CD4-positive, alpha-beta T cell treated with Interleukin-10 for 1 hour (primary cell): ENCODE measurements at places on chromosomes 5 and 9.

GRCh38 chr5:17219469-17219868, 2.0 kb downstream of the BASP1 start:
- no peak for DNase-seq

- no peak for DNase-seq
Measured at GRCh38 chr9:114375386-114376175, 12.2 kb downstream of the AKNA start.

GRCh38 chr9:100377015-100377414, 24.3 kb upstream of the TEX10 start:
- DNase-seq: no peak

- DNase-seq: no peak
Measured at GRCh38 chr9:32738501-32739172, 44.7 kb upstream of the TMEM215 start.

- no peak for DNase-seq
Measured at GRCh38 chr5:133113331-133114061, 61.7 kb downstream of the HSPA4 start.

DNA sequence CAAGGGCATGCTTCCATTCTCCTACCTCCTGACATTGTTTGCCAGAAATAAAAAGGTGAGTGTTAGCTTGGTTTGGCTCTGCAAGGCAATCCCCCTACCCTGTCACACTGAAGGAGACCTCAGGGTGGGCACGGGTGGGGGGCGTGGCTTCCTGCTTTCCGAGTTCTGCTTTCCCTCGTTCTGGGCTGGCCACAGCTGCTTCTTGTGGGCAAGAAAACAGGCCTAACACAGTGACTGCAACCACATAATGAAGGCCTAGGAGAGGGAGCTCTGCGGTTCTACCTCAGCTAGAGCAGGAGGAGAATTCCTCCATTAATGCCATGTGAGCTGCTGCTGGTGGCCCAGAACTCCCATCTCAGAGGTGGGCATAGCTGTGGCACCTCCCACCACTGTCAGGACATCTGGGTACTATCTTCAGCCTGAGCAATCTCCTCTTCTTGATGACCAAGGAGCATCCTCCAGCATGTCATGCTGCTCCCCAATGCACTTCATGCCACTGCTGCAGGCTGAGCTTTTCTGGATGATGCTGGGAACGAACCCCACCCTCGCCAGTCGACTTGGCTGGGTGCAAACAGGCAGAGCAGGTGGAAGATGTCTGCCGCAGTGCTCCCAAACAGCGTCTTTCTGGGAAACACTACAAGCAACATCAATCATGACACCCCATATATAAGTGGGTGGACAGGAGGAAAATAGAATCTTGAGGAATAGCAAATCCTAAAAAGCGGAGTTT, 139.5 kb upstream of the RAPGEF1 start:
- no peak for DNase-seq

DNA sequence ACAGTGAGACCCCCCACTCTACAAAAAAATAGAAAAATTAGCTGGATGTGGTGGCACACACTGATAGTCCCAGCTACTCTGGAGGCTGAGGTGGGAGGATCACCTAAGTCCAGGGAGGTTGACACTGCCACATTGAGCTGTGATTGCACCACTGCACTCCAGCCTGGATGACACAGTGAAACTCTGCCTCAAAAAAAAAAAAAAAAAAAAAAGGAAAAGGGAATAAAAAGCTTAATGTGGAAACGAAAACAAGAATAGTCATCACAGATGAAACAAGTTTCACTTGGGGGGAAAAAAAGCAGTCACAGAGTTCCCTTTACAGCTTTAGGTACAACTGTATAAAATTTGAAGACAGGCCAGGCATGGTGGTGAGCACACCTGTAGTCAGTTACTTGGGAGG, 84.2 kb downstream of the FNBP1 start:
- DNase-seq: no peak

DNA sequence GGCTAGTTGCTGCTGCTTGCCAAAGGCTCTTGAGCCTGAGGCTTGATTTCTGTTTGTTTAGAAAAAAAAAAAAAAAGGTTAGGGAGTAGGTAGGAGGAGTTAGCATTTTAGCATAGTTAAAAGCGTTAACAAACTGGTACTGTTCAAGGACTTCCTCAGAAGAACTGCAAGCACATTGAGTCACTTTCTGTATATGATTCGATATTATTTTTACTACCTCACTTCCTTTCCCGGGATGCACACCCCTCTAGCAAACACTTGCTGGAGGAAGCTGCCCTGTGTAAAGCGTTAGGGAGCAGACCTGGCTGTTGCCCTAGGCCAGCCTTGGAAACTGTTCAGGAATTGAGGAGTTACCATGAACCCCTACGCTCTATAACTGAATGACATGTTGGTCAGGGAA, 15.7 kb upstream of the CEP120 start:
- DNase-seq: no peak

DNA sequence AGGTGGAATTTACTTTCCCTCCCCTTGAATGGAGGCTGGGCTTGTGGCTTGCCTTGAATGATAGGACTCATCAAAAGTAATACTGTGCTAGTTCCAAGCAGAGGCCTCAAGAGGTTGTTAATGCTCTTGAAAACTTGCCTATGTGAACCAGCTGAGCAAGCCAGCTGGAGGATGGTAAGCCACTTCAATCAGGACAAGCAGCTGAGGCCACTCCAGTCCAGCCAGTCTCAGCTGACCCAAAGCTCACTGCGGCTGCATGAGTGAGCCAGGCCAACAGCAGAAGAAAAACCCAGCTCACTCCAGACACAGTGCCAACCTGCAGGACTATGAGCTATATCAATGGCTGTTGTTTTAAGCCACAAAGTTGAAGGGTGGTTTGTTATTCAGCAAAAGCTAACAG, 182.8 kb downstream of the MCTP1 start:
- no peak for DNase-seq

DNA sequence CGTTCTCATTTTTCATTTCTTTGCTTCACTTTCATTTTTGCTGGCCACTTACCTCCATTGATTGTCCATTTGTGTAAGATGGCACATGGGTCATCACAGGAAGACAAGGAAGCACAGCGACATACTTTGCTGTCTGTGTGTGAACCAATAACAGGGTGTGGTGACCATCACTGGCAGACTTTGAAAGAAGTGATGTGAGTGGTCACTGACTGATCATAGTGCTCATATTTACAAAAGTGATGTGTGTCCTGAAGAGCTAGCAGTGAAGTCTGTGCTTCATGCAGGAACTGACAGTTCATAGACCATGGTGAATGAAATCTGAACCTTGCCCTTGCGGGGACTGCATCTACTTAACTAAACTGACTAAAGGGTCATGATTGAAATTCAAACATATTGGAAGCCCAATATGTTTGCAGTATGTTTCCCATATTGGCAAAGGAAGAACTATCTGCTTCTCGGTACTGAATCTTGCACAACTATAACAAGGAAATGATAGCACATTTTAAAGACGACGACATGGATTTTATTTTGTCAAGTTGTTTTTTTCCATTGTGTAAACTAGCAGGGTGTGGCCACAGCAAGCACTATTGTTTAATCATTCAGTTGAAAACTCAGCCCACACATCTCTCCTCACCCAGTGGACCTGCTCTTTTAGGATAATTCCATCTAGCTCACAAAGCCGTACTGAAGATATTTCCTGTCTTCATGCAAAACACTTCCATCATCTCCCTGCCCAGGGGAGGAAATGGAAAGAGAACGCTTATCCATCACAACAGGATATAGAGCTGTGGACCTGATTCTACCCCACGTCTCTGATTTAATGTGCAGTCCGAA, 232.0 kb upstream of the ANKRD55 start:
- no peak for DNase-seq

- DNase-seq: peak; percentile 64
Measured at GRCh38 chr9:20624201-20625002, 2.1 kb upstream of the MLLT3 start.

GRCh38 chr9:70080481-70081119, 37.0 kb downstream of the MAMDC2 start:
- no peak for DNase-seq

GRCh38 chr9:5231212-5231611, at the start of gene INSL4:
Gene INSL4, plus strand, starts transcription at chr9:5231419. Its CDS starts 105 bp downstream, at chr9:5231524.
- no peak for DNase-seq

GRCh38 chr9:98810102-98810842, 2.8 kb downstream of the GALNT12 start:
- DNase-seq: no peak

- DNase-seq: no peak
Measured at GRCh38 chr9:93896093-93896492, 59.1 kb downstream of the BARX1 start.

DNA sequence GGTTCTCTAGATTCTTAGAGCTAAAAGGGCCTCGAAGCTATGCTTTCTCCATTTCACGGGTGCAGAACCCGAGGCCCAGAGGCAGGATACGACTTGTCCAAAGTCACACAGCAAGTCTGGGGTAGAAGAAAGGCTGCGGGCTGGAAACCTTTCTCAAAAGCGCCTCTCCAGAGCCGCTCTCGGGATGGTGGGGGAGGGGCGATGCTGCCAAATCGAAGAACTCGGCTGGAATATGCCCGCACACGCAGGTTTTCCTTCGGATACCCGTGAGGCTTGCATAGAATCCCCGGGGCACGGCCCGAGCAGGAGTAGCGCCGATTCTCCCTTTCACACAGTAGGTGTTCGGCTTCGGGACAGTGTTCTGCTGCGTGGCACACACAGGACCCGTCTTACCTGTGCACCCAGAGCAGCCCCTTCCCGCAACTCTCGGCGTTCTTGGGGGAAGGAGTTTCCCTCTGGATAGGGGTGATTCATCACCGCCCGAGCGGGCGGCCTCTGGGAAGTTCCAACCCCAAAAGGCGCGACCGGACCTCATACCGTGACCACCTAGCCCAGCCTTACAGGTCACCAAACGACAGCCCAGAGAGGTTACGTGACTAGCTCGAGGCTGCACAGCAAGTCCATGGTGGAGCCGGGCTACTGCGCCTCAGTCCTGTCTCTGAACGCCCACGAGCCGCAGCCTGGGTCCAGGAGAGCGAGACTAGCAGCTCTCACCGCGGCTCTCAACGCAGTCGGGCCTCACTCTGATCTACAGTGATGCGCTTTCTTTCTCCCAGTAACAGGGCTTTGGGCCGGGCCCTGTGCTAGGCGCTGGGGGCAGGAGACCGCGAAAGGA, 4.1 kb downstream of the PAX5 start:
- DNase-seq: no peak

GRCh38 chr5:151006704-151007334, 13.6 kb upstream of the GPX3 start:
- DNase-seq: no peak

DNA sequence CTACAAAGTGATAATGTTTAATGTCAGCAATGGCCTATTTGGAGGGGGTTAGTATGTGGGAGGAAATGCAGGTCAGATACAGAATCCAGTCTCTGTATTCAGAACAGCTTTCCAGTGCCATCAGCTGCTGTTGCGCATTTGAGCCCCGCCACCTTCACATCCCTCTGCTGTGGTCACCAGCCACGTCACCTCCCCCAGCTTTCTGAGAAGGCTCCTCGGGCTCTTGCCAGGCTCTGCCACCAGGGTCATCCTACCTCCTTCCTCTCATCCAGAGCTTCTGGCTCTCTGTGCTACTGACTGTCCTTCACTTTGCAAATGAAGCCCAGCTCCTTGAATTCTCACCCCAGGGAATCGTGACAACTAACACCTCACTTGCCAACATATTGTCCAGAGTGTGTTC, 138.8 kb downstream of the PIK3R1 start:
- no peak for DNase-seq

DNA sequence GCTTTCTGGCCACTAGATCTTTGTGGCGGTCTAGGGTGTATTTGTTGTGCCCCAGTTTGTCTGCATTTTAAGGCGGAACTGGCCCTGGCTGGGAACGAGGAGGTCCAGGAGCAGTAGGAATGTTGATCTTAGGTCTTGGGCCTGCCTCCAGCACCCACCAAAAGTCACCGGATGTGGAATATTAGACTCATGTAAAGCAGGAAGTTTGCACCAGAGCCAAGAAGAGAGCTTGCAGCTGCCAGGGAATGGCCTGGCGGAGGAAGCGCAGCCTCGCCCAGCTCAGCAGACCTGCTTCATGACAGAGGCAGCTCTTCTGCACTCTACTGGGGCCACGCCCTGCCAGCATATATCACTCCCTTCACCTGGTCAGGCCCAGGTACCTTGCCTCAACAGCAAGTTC, 3.3 kb downstream of the GPX3 start:
- no peak for DNase-seq

DNA sequence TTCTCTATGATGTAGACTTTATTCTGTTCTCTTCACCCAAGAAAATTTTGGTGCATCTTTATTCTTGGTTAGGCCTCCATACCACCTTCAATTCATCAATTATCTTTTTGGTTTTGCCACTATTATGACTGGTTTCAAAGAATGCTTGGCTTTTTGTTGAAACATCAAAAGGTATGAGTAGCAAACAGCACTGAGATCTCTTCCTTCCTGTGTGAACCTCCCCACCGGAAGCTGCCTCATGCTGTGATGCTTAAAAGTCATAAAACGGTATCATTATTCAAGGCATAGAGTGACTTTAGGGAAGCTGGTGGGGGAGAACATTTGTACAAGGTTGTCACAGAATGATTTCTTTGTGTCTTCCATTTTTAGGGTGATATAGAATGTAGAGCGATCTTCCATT, 70.6 kb downstream of the IQGAP2 start:
- DNase-seq: peak; percentile 79

- DNase-seq: no peak
Measured at GRCh38 chr5:169431386-169431785, 130.4 kb upstream of the SLIT3 start.

GRCh38 chr5:171388816-171389168, 1.1 kb downstream of the NPM1 start:
- DNase-seq: no peak

GRCh38 chr5:173907686-173908371, 19.7 kb downstream of the CPEB4 start:
- no peak for DNase-seq

DNA sequence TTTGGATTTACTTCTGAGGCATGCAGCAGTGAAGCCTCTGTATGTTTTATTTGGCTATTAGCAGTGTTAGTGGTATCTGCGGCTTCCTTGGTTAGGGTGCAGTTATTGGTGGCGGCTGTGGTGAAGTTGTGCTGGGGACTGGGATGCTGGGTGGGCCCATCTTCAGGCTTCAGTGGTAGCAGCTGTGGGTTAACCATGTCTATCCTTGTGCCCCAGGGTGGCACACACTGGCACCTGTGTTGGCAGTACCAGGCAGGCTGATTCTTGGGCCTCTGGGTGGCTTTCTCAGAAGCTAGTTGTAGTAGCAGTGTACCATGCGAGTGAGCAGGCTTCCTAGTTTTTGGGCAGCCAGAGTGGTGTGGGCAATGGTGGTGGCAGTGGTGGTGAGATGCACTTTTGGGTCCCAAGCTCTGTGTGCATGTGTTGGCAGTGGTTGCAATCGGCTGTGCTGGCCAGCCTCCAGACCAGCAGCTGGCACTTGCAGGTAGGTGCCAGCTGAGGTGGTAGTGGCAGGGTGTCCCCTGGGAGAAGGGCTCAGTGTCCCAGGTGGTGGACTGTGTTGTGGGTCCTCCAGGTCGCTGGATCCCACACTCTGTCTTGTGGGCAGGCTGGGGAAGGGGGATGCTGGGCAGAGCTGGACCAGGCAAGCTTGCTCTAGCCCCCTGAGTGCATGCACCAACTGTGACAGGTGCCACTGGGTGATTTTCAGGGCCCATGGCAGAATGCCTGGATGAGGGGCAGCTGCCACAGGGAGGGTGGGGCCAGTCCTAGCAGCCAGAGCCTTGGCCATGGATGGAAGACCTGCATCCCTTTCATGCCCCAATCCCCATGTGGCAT, 13.6 kb downstream of the AHRR start:
- no peak for DNase-seq
